ENCODE measurements at places on chromosomes 7 and 10.

DNA sequence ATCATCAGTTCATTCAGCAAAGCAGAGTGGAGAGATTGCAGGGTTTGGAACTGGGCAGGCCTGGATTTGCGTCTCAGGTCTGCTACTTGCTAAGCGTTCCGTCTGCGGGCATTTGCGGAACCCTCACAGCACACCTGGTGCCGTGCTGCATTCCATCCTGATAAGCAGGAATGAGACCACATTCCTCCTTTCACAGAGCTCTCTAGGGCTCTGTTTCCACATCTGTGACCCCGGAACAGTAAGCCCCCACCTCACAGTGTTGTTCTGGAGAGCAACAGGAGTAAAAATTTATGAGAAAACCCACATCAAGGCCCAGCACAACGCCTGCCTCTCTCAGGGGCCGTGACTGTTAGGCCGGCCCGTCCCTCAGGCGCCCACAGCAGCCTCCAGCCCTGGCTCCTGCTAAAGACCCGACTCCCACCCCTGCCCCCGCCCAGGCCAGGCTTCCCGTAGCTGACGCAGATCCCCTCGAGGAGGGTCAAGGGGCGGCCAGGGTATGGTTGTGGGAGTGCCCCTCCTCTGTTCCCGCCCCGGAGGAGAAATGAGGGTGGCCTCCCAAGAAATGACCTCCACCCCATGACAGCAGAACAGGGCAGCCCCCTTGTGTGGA, 128.9 kb downstream of the RGS10 start:
- no peak for DNase-seq
- H3K4me1 ChIP-seq = no peaks in the 10 kb centered on the region
- no peaks in the 10 kb centered on the region for H3K27me3 ChIP-seq
- H3K4me3 ChIP-seq = no peak overlapping the region
- no peak overlapping the region for H3K27ac ChIP-seq
- H3K36me3 ChIP-seq = no peaks in the 10 kb centered on the region

DNA sequence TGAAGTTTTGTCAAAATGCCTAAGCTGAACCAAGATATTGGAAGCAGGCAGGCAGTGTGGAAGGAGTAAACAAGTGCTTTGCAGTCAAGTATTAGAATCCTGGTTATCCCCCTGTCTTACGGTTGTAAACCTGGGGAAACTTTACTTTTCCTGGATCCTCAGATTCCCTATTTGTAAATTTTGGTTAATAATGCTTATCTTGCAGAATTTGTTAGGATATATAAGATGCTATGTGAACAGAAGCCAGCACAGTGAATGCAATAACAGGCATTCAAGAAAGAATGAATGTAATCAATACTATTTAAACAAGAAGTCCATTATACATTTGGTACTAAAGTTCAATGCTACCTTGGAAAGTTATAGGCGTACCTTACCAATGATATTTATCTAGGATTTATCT, 91.8 kb upstream of the STK17A start:
- no peak for DNase-seq
- no peak overlapping the region for H3K4me3 ChIP-seq
- no peaks in the 10 kb centered on the region for H3K36me3 ChIP-seq
- no peak overlapping the region for H3K27ac ChIP-seq
- no peaks in the 10 kb centered on the region for H3K27me3 ChIP-seq
- H3K4me1 ChIP-seq = no peaks in the 10 kb centered on the region

DNA sequence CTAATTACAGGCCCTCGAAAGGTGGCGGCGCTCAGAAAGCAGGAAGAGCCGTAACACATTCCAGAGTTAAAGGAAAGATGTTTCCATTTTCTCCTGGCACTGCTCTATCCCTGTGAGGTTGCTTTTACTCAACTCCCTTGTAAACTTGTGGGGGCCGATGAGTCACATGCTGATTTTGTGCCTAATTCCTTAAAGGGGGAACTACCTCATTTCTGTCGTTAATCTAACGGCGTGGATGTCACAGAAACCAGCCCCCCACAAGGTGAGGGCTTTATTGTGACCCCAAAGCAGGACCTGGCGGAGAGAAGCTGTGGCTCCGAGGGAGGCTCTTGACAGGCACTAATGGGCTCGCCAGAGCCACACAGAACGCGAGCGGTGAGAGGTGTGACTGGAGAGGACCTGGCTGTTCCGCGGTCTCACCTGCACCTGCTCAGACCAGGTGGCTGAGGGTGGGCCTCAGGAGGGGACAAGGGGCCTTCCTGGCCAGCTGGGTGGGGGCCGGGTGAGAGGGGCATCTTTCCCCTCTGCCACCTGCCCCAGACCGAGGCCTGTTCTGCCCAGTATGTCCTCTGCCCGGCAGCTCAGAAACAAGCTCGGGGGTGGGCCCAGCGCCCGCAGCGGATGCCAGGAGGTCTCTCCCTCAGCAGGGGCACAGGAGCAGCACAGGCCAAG, 50.9 kb downstream of the CALML3 start:
- no peaks in the 10 kb centered on the region for H3K4me1 ChIP-seq
- H3K4me3 ChIP-seq = no peak overlapping the region
- no peak overlapping the region for H3K27ac ChIP-seq
- DNase-seq = no peak
- no peaks in the 10 kb centered on the region for H3K27me3 ChIP-seq

GRCh38 chr7:39735903-39736302, 112.5 kb downstream of the RALA start:
- no peak for DNase-seq
- no peaks in the 10 kb centered on the region for H3K36me3 ChIP-seq
- H3K4me3 ChIP-seq = peak overlapping the region; percentile 29

DNA sequence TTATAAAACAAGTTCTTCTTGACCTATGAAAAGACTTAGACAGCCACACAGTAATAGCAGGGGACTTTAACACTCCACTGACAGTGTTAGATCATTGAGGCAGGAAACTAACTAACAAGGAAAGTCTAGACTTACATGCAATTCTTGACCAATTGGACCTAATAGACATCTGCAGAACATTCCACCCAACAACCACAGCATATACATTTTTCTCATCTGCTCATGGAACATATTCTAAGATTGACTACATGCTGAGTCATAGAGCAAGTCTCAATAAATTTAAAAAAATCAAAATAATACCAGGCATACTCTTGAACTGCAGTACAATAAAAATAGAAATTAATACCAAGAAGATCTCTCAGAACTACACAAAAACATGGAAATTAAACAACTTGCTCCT, 219.5 kb upstream of the HPS1 start:
- no peak for DNase-seq
- H3K27ac ChIP-seq = no peak overlapping the region
- no peaks in the 10 kb centered on the region for H3K4me1 ChIP-seq

GRCh38 chr7:40760293-40760964, 625.6 kb downstream of the SUGCT start:
- DNase-seq = no peak
- H3K4me1 ChIP-seq = no peaks in the 10 kb centered on the region
- no peaks in the 10 kb centered on the region for H3K36me3 ChIP-seq
- H3K27me3 ChIP-seq = no peaks in the 10 kb centered on the region

DNA sequence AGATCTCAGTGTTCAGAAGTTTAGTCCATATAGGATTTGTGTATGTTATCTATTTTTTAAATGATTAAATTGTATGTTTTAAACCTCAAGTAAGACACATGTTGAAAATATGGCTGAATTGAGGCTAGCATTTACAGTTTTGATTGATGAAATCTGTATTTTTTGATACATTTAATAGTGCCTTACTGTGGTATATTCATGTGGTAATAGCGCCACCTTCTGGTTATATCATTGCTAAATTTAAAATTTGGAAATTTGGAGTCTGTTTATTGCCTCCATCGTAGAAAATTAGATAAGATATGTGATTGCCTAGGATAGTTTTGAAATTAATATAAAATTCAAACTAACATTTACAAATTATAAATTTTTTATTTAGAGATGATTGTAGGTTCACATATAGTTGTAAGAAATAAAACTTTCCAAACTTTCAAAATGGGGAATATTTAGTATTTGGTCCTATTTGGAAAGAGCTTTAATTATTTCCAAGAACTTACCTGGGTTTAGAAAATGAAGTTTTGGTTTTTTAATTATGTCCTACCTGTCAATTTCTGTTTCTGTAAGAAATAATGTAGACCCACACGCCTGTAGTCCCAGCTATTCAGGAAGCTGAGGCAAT, 19.1 kb upstream of the ARMS2 start:
- DNase-seq = peak; percentile 65
- H3K4me1 ChIP-seq = no peaks in the 10 kb centered on the region
- peak overlapping the region; percentile 19 for H3K27ac ChIP-seq
- H3K4me3 ChIP-seq = no peak overlapping the region
- H3K27me3 ChIP-seq = no peaks in the 10 kb centered on the region

DNA sequence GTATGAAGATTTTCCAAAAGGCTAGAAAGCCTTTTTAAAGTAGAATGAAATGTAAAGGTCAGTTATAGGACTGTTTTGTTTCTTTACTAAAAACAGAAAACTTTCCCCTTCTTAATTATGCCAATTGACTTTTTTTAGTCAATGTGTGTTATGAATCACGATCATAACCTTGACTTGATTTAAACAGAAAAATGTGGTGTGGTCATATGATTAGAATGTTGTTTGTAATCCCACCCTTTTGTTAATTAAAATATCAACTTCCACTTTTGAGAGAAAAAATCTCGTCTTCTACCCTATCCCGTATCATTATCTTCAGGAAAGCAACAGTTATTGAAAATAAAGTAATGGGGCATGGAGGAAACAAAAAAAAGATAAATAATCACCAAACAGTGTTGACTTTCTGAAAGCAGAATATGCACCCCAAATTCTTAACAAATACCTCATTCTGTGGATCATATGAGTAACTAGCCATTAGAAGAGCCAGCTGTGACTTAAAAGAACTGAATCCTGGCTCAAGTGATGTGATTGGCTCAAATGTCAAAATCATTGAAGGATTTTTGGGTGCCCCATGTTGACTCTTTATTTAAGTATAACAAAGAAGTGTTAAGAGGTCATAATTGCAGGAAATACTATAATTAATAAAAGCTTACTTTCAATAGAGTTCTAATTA, 32.3 kb upstream of the SLC16A12 start:
- no peaks in the 10 kb centered on the region for H3K36me3 ChIP-seq
- peaks cover 4% of the 10 kb centered on the region for H3K27me3 ChIP-seq
- no peaks in the 10 kb centered on the region for H3K4me1 ChIP-seq

DNA sequence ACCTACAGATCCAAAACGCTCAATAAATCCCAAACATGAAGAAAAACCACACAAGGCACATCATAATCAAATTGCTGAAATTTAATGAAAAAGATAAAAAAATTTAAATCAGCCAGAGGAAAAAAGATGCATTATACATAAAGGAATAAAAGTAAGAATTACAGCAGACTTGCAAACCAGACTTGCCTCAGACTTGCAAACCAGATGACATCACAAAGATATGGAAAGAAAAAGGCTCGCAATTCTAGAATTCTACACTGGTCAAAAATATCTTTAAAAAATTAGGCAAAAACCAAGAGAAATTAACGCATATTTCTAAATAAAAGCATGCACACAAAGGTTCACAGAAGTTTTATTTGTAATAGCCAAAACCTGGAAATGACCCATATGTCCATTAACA, 188.0 kb upstream of the NAMPT start:
- no peak overlapping the region for H3K4me3 ChIP-seq
- no peak for DNase-seq
- H3K27me3 ChIP-seq = peaks cover 15% of the 10 kb centered on the region
- no peak overlapping the region for H3K27ac ChIP-seq
- H3K4me1 ChIP-seq = no peaks in the 10 kb centered on the region
- no peaks in the 10 kb centered on the region for H3K36me3 ChIP-seq

DNA sequence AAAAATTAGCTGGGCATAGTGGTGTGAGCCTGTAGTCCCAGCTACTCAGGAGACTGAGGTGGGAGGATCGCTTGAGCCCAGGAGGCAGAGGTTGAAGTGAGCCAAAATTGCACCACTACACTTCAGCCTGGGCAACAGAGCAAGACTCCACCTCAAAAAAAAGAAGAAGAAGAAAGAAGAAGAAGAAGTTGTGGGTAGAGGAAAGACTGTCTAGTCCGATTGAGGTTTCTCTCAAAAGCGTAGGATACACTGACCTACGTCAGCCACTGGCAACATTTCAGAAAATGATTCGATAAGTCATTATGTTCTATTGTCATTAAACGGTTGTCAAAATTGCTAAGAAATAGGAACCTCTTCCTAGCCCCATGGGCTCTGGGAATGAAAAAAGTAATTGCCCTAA, 22.3 kb upstream of the RHBDD2 start:
- no peaks in the 10 kb centered on the region for H3K36me3 ChIP-seq
- H3K4me1 ChIP-seq = no peaks in the 10 kb centered on the region
- no peaks in the 10 kb centered on the region for H3K27me3 ChIP-seq
- no peak overlapping the region for H3K27ac ChIP-seq
- no peak for DNase-seq

DNA sequence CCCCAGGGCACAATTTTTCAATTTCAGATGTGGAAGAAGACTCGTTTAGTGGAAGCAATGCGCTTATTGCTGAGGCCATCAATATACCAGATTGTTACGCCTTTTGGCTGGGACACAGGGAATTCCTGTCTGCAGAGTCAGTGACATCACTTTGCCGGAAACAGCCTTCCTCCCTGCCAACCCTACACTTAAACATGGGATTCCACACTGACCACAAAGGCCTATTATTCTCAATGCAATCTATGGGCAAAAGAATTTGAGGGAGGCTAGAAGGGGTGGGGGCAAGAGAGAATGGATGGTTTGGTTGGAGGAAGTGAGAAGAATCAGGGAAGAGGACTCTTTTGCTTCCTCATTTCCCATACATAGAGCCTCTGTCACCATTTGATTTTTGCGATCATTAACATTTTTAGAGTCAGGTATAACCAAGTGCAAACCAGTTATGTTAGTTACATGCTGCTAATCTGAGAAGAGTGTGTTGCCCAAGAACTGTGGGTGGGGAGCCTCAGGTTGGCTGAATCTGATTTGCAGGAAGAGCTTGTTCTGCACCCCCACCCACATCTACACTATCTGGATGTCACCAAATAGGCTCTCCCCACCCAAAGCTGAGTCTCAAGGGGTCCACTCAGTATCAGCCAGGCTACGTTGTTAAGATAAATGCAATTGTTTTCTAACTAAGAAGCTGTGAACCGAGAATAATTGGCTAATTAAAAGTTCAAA, 58.2 kb downstream of the ENTPD1 start:
- no peak for DNase-seq
- H3K27ac ChIP-seq = peak overlapping the region; percentile 73
- H3K36me3 ChIP-seq = no peaks in the 10 kb centered on the region
- peaks cover 15% of the 10 kb centered on the region for H3K4me1 ChIP-seq

DNA sequence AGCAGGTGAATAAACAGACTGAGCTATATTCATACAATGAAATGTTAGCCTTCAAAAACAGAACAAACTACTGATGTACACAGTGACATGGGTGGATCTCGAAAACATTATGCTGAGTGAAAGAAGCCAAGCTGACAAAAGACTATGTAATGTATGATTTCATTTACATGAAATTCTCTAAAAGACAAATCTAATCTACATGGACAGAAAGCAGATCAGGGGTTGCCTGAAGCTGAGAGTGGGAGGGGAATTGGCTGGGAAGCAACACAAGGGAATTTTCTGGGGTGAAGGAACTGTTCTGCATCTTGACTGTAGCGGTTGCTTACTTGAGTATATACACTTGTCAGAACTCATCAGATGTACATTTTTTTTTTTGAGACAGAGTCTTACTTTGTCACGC, 121.7 kb upstream of the SVIL start:
- peaks cover 6% of the 10 kb centered on the region for H3K27me3 ChIP-seq
- no peaks in the 10 kb centered on the region for H3K36me3 ChIP-seq
- no peak overlapping the region for H3K4me3 ChIP-seq
- H3K27ac ChIP-seq = no peak overlapping the region

- H3K4me1 ChIP-seq = peaks cover 46% of the 10 kb centered on the region
- no peaks in the 10 kb centered on the region for H3K36me3 ChIP-seq
Measured at GRCh38 chr7:99326408-99326782, 697 bp downstream of the ARPC1A start.
